ENCODE measurements at places on chromosomes 3 and 15.

DNA sequence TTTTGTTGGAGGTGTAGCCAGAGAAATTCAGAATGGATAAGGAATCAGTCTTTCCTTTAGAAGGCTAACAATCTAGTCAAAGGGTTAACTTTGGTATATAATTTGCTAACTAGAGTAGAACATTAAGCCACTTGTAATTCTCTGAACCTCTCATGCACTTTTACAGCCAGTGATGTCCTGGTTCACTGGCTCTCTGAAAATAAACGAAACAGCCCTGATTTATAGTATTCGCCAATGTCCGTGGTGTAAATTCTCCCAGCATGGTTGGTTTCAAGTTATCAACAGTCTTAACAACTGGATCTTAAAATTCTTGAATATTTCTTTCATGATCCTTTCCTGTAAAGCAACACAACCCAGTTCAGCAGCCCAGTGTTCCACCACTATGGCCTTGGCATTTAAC, 500.4 kb upstream of the CDIN1 start:
- DNase-seq, result no peak

- DNase-seq, result no peak
Observed at GRCh38 chr15:59349680-59350420, 22.8 kb downstream of the MYO1E start.

- DNase-seq, result no peak
Observed at GRCh38 chr3:169940470-169941181, 26.0 kb upstream of the SEC62 start.

DNA sequence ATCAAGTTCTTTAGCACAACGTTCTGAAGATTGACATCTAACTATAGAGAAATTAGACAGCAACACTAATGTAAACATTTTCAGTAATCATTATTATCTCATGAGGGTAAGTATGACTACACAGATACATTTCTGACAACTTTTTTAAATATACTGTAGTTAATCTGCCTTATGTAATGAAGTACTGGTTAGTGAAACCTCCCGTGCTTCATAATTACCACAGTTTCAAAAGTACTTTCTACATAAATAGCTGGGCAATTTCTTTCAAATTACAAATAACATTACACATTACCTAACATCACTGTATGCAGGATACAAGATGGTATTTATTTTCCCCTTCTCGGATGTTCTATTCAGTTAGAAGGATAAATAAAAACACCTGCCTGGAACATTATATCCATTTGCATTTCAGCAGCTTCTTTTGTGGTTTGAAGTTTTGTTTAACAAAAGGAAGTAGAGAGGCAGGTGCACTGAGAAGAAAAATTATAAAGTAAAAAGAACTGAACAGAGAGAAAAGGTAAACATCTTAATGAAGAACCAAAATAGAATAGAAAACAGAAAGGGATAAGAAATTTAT, 1241.5 kb upstream of the GBE1 start:
- no peak for DNase-seq
